Activated CD4-positive, alpha-beta T cell treated with anti-CD3 and anti-CD28 coated beads, Interleukin-10, Interleukin-2, amounts not matched to agents 100 ng/mL and 50 ng/mL, durations not matched to agents 16 hours and 8 hours (primary cell): ENCODE measurements at places on chromosomes 3 and 15.

- DNase-seq = no peak
These were observed 337.6 kb downstream of the EFHB start for GRCh38 chr3:19596408-19596807.

GRCh38 chr3:18443665-18444594 lies 18.8 kb upstream of the SATB1 start:
- DNase-seq = peak; percentile 39

DNA sequence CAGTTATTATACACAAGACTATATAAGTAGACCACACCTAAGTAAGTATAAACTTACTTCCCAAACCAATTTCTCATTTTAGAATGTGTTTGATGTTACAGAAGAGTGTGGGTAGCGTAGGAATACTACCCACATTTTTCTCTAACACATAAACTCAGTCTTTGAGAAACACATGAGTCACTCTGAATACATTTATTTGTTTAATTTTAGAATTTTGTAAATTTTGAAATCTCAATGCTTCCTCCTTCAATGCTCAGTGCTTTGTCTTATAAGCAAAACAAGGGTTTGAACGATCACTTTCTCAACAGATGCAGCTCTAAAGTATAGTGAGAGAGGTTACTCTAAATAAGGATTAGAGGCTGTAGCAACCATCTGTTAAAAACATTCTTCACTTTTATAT lies 700.8 kb downstream of the SI start:
- DNase-seq = no peak

GRCh38 chr3:132504375-132504933 lies 87.2 kb downstream of the DNAJC13 start:
- DNase-seq = no peak

DNA sequence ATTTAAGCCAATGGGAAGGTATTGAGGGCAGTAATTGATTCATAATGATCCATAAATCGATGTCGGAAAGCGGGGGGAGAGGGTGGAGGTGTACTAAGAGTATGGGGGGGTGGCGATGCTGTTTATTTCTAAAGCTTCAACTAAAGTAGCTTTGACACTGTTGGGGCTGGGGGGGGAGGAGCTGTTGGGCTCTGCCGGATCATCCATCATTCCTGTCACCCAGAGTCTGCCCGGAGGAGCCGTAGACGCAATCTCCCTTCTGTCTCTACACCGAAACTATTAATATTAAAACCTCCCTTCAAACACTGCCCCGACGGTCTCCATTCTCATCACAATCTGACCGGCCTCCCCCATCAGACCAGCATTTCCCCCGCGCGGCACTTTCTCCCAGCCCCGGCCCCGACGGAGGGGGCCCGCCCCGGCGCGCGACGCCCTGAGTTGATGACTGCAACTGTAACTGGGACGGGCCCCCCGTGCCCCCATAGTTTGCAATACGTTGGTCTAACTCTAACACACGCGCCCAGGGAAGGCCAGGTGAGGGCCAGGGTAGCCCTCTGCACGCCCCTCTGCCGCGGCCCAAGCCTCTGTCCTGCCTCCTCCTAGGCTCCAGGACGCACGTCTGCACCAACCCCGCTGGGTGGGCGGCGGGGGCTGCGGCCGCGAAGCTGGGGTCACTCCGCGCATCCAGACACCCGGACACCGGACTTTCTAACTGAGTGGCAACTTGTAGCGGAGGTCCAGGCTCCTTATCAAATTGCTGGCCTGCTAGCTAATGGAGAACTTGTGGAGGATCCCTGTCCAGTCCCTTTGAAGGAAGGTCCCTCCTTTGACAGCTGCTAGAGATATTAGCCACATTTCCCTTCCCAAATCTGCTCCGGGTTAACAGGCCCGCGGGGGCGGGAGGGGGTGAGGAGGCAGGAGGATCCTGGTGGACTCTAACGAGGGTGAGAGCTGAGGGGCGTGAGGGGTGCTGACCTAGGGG lies 212.0 kb downstream of the MEIS2 start:
- no peak for DNase-seq

DNA sequence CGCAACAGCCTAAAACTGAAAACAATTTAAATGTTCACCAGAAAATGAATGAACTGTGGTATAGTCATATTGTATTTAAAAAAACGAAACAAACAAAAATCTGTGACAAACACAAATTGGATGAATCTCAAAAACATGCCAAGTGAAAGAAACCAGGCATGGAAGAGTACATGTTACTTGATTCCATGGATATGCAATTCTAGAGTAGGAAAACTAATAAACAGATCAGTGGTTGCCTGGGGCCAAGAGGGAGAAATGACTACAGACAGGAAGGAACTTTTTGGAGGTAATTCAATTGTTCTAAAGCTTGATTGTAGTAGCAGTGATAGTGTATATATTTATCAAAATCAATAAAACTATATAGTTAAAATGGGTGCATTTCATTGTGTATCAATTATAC lies 16.8 kb downstream of the UBE3A start:
- no peak for DNase-seq

- no peak for DNase-seq
These were observed 17.3 kb downstream of the IGSF10 start for GRCh38 chr3:151443583-151443982.

DNA sequence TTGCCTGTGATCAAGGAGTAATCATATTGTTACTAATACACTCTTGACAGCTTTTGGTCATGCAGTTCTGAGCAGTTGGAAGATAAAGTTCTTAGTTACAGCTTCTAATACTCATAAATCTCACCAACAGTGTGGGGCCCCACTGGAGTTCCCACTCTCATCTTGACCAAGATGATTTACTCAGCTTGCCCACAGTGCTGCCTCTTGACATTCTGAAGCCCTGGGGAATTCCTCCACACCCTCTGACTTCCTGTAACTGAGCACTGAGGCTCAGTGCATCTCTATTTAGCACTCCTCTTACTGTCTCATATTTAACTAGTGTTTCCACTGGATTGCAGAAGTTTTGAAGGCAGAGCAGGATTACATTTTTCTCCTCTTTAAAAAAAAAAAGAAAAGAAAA lies 1.9 kb upstream of the ARL6IP5 start:
- peak; percentile 94 for DNase-seq

- no peak for DNase-seq
These were observed 88.9 kb downstream of the TLE3 start for GRCh38 chr15:70008697-70009290.

DNA sequence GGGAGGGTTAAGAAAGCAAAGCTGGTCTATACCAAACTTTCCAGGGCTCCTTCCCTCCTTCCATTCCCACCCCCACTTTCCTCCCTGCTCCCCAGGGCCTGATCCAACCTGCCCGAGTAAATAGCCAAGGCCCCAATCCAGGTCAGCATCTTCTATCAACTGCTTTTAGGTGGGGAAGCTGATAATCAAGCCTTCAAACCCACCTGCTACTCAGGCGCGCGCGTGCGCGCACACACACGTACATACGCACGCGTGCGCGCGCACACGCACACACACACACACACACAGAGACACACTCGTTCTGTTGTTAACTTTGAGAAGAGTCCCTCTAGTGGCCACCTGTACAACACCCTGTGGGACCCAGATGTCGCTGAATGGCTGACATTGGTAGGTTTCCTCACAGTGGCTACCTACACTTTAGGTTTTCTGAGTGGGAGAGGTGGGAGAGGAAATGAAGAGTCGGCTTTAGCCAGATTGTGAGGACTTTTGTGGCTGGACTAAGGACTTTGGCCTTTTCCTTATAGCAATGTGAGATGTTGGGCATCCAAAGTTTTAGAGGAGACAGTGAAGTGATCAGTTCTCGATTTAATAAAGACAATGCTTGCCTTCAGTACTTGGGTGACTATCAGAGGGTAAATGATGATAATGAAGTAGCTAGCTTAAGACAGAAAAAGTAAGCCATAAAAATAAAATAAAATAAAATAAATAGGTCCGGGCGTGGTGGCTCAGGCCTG lies 179.9 kb upstream of the C2CD4B start:
- peak; percentile 57 for DNase-seq

- DNase-seq = peak; percentile 12
These were observed 44.6 kb upstream of the NEDD4 start for GRCh38 chr15:56038015-56038414.

GRCh38 chr3:79848876-79849275 lies 81.1 kb upstream of the ROBO1 start:
- DNase-seq = no peak

DNA sequence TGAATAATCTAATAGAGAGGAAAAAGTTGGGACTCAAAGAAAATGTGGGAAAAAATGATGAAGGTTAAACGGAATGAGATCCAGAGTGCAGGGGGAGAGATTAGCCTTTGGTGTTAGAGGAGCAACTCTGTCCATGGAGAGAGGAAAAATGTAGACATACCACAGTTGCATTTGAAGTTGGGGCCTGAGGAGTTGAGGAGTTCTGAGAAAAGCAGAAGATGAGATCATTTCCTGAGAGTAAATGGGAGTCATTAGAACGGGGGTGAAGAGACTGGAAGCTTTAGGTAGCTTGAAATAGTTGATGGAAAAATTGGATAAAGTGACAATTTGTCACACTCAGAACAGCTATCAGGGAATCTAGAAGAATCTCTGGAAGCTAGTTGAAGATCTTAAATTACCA lies 7.3 kb downstream of the CCR5AS start:
- DNase-seq = no peak

DNA sequence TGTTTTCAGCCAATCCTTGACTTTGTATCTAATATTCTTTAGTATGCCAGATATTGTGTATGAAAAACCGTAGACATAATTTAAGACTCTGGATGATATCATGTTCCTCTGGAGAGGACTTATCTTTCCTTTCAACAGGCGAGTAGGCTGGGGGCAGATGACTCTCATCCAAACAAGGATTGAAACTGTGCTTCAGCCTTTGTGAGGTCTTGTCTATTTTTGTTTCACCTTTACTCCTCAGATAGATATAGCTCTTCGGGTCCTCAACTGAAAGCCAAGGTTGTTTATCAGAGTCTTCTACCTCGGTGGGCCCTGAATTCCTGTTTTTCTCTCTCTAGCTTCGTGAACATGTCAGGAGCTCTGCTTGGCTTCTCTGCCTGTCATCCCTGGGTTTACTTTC lies 66.0 kb downstream of the C3orf20 start:
- no peak for DNase-seq

GRCh38 chr15:77483425-77484140 lies 62.9 kb downstream of the HMG20A start:
- DNase-seq = no peak

- DNase-seq = no peak
These were observed 14.5 kb upstream of the CAPN3 start for GRCh38 chr15:42344763-42345162.

DNA sequence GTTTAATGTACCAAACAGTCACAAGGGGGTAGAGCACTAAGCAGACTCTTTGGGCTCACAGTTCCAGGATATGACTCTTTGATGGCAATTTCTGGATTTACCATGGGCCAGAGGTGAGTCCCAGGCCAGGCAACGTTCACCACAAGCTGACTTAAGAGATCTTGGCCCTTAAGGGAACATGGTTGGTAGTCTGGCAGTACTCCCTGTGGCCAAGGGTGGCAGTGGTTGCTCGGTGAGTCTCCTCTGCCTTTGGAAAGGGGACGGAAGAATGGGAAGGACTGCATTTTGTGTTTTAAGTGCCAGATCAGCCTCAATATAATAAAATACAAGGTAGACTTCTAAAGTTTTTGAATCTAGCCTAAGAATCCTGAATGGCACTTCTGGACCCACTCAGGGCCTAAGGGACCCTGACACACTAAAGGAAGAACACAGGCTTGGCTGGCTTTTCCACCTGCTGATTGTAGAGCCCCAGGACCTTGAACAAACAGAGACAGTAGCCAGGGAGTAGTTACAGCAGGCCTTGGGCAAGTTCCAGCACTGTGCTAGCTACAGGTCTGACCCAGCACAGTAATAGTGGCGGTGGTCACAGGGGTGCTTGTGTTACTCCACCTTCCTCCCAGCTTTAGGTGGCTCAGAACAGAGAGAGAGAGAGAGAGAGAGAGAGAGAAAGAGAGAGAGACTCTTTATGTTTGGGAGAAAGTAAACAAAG lies 730.7 kb upstream of the ALCAM start:
- no peak for DNase-seq

GRCh38 chr15:58381697-58382096 lies 50.1 kb upstream of the LIPC start:
- DNase-seq = no peak

- peak; percentile 50 for DNase-seq
These were observed 313.4 kb upstream of the SATB1 start for GRCh38 chr3:18738393-18739098.

GRCh38 chr3:97515076-97515475 lies 249.5 kb upstream of the ARL6 start:
- no peak for DNase-seq

DNA sequence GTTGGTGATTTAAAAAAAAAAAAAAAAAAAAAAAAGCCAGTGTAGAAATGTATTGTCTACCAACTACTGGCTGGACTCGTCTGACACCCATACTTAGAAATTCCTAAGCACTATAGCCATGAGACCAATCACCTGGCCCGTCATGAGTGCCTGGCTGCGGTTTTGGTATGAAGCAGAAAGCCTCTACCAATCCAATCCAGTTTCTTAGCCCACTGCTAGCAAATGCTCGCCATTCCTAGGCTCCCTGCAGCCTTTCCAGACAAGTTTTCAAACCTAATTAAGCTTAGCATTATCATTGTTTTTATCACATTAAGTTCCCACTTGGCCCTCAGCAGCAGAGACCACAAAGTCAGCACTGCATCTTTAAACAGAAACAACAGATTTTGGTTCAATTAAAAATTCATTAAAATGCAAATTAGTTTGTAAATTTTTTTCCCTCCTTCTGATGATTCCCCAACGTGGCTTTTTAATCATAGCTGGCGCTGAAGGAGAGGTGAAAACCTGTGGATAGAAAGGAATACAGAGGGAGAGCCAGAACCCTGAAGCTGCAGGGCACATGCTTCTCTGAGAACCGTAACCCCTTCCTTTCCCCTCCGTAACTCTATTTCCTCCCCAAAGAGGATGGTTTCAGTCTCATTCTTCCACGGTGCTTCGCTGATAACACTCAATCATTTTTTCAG lies 32.2 kb upstream of the ST8SIA2 start:
- no peak for DNase-seq

GRCh38 chr15:65305776-65306175 lies 1.3 kb downstream of the RNU5B-1 start:
- no peak for DNase-seq

- no peak for DNase-seq
These were observed 17.7 kb downstream of the STARD9 start for GRCh38 chr15:42593143-42593542.

GRCh38 chr3:184345317-184346144 lies 8.1 kb downstream of the FAM131A start:
- peak; percentile 22 for DNase-seq

GRCh38 chr3:129602730-129603560 lies 3.5 kb downstream of the PLXND1 start:
- no peak for DNase-seq
